ENCODE measurements at places on chromosomes 6 and 20.

- no peak for DNase-seq
Measured at GRCh38 chr20:61166324-61166723, 85.7 kb upstream of the CDH4 start.

- no peak for DNase-seq
Measured at GRCh38 chr6:148193063-148193680, 149.5 kb upstream of the SASH1 start.

- no peak for DNase-seq
Measured at GRCh38 chr20:49964964-49965780, 17.6 kb upstream of the SNAI1 start.

DNA sequence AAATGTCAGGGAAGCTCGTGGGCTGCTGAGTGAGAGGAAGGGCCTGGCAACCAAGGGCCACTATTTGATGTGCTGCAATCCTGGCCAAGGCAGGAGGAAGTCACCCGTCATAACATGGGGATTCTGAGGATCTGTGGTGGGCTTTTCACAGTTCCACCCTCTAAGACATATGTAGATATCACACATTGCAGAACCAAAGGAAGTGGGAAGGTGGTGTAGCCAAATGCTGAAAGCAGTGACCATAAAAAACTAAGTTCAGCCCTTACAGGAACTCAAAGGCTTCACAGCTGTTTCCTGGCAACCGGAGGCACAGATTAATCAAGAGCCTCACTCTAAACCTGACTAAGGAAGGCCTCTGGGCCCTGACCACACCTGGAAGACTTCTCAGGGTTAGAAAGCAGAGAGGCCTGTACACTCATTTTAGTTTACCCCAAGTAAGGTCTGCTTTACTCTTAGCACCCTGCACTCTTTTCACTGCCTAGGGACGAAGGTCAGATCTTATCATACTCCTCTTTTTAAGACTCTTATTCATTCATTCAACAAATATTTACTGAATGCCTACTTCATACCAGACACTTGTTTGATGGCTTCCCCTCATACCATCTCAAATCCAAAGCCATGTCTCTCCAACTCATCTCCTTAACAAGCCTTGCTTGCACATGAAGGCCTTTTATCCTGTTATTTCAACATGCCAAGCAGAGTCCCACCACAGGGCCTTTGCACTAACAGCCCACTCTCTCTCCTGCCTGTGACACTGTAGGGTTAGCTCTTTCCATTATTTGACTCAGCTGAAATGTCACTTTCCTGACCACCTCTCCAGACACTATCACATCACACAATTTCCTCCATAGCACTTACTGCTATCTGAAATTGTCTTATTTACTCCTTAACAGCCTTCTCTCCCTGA, 2.6 kb downstream of the UBE2V1 start:
- no peak for DNase-seq

- DNase-seq, result no peak
Measured at GRCh38 chr6:108883172-108883571, 35.0 kb downstream of the ARMC2 start.

- DNase-seq, result no peak
Measured at GRCh38 chr6:144847916-144848315, 562.8 kb downstream of the UTRN start.

DNA sequence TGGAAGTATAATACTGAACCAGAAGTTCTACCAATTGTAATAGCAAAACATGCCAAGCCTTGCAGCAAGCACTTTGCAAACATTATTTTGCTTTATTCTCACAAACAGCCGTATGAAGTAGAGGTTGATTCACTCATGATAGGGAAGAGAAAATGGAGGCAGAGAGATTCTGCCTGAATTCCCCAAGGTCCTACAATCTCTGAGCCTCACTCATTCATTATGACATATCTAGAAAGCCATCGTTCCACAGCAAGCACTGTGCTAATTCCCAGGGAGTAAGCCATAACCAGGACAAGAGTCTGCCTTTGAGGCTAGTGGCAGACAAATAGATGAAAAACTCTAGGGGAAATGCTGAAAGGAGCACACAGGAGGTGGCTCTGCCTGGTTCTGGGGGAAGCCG, 288.0 kb downstream of the TSHZ2 start:
- no peak for DNase-seq
